Fibroblast of skin of abdomen (primary cell): ENCODE measurements at places on chromosomes 13 and 19.

GRCh38 chr19:47006496-47006895 lies 13.1 kb upstream of the NPAS1 start:
- DNase-seq, result no peak

DNA sequence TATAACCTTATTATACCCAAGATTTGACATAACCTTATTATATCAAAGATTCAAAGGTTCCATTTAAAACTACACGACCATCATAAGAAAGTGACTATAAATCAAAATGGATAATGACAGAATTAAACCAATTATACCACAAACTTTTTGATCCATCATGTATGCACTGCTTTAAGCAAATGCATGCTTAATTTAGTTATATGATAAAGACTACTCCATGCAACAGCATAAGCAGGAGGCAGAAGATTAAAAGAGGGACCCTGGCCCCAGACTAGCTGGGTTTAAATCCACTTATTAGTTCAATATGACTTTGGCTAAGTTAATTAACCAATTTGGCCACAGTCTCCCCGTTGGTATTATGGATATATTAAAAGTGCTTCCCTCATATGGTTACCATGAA lies 11.4 kb downstream of the EFNB2 start:
- DNase-seq, result no peak

- DNase-seq, result no peak
Observed at GRCh38 chr19:16069813-16070365, 6.4 kb upstream of the TPM4 start.

- DNase-seq, result peak; percentile 33
Observed at GRCh38 chr13:33312150-33312860, 26.8 kb upstream of the STARD13 start.

DNA sequence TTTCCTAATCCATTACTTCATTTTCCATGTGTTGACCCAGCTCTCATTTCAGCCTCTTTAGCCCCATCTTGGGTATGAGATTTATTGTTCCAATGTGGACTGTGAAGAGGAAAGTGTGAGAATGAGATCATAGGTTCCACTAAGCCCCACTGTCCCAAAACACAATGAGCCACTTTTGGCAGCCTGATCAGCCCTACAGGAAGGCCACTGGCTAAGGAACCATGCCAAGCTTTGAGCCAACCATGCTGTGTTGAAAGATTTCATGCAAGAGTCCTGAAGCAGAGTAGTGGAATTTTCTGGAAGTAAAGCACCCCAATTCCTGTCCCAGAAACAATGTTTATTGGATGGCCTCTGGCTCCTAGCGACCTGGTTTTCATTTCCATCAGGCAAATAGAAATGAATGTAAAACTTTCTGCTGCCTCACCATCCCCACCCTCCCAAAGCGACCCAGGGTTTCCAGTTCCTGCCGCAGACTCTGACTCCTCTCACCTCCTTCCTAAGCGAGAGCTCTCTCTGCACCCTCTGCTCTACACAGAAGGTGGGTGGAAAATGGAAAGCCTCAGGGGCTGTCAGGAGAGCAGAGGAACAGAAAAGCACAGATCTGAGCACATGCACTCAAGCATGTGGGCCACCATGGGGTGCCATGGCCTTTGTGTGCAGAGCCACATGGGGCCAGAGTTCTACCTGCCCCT lies 73.1 kb downstream of the KCTD12 start:
- no peak for DNase-seq

DNA sequence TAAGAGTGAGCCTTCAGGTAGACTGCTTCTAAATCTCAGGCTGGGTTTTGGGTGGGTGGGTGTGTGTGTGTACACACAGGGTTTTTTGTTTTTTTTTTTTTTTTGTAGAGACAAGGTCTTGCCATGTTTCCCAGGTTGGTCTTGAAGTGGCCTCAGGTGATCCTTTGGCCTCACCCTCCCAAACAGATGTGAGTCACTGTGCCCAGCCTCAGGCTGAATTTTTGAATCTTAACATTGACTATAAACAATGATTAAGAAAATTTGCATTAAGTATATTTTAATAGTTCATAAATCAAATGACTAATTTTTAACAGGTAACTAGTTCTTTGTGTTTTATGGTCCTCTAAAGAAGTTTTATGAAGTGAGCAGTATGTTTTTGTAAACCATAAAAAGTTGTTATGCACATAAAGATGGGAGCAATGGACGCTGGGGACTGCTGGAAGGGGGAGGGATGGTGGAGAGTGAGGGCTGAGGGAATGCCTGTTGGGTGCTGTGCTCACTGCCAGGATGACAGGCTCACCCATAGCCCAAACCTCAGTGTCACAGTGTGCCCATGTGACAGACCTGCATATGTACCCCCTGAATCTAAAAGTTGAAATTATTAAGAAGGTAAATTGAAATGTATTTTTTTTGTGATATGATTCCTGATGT lies 60.2 kb downstream of the ZNF136 start:
- no peak for DNase-seq

- no peak for DNase-seq
Observed at GRCh38 chr19:43984687-43985000, 656 bp downstream of the ZNF155 start.

DNA sequence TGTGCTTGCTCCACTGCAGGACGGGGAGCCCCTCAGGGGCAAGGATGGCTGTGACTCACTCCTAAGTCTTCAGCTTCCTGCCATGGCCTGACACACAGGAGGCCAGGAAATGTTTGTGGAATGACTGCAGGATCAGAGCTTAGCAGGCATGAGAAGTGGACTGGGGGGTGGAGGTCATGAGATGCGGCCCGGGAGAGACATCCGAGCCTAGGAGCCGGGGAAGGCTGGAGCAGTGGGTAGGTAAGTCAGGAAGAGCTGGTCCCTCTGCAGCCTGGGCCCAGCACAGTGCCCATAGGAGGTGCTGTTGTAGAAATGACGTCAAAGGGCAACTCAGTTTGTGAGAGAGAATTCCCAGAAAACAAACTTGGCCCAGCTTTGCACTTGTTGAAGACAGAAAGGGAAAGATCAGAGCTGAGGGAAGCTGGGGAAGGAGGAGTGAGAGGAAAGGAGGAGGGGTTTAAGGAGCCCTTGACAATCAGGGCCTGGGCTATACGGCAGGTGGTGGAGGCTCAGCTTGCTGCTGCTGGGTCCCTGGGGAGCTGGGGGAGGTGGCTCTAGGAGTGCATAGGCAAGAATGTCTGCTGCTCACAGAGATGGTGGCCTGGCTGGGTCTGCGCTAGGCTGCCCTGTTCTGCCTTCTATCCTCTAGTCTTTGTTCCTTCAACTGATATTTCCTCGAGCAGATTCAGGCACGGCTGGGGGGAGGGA lies 18.5 kb downstream of the POU2F2 start:
- DNase-seq, result peak; percentile 98

DNA sequence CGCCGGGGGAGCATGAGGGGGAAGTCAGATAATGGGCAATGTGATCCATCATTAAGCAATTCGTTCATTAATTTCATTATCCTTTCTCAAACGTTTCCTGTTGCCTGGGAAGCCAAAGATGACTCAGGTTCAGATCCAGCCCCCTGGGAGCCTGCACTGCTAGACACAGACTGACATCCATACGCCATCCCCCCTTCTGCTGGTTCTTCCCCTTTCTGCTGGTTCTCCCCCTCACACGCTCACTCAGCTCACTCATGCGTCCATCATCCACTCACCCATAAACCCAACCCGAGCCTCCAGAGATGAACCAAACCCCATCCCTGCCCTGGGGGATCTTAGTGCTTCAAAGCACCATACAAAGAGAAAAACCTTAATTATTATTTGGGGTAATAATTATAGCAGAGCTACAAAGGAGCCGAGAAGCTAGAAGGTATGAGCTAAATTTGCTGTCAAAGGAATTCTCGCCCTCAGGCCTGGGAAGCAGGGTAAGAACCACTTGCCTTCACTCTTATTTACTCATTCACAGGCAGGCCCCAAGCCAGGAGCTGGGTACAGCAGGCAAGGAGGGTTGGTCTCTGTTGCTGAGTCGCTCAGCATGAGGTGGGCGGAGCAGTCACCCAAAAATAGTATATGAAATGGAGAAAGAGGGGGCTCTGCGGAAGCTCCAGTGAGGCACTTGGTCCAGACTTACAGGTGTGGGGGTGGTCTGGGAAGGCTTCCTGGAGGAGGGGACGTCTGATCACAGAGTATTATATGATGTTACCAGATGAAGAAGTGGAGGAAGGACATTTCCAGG lies 7.0 kb upstream of the ZNF444 start:
- peak; percentile 47 for DNase-seq

DNA sequence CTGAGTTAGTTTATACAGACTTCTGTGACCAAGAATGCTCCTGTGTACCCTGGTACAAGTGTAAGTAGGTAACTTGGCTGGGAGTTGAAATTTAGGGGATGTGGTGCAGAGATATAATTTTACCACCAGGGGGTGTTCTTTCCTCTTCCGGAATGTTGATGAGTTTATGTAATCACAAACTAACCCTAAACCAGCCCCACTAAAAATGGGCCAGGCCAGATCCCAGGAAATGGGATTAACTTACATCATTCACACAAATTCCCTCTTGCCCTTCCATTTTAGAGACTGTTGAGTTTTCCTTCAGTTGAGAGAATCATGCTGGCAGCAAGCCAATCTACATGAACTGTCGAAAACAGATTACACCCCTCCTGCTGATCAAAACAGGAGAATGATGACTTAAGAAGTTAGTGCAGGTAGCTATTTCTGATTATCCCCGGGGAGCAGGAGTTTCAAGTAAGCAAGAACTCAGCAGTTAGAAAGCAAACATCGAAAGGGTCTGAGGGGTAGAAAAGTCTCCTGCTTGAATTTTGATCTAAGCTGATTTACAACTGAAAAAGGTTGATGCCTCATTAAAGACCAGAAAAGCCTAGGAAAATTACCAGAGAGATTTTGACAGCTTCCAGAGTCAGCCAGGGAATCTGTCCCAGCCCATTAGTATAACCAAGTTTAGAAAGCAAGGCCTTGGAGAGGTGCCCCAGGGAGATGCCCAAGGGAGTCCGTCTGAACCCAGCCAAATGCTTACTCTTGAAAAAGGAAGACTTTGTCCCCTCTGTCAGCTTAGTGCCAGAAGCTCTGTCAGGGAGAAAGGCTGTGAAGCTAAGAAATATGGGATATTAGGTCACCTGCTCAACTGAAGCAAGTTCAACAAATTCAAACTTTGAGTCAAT lies 32.3 kb upstream of the MED4 start:
- peak; percentile 66 for DNase-seq

DNA sequence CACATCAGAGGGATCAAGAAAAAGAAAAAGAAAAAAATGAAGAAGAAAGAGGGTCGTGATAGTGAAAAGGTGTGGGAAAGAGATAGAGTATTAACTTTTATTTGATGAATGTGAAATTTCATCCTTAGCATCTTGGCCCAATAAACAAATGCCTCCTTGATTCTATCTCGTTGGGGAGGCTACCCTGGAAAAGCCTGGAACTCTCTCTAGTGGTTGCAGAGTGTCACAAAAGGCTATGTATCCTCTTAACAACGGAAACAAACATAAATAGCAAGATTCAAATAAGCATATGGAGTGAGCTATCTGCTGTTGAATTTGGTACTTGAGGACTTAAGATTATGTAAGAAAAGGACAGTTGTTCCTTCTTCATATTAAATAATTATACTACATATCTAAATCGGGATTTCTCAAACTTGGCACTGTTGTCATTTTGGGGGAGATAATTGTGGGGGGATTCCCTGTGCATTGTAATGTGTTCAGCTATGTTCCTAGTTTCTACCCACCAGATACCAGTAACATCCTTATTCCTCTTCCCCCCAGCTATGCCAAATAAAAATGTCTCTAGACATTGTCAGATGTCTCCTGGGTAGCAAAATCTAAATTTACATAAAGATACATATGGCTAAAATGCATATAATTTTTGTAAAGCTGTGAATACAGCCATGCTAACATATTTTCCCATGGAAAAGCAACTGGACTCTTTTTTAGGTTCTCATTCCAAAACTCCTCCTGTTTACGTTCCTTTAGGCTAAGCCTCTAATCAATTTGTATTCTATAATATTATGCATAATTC lies 557.2 kb downstream of the DCT start:
- no peak for DNase-seq

DNA sequence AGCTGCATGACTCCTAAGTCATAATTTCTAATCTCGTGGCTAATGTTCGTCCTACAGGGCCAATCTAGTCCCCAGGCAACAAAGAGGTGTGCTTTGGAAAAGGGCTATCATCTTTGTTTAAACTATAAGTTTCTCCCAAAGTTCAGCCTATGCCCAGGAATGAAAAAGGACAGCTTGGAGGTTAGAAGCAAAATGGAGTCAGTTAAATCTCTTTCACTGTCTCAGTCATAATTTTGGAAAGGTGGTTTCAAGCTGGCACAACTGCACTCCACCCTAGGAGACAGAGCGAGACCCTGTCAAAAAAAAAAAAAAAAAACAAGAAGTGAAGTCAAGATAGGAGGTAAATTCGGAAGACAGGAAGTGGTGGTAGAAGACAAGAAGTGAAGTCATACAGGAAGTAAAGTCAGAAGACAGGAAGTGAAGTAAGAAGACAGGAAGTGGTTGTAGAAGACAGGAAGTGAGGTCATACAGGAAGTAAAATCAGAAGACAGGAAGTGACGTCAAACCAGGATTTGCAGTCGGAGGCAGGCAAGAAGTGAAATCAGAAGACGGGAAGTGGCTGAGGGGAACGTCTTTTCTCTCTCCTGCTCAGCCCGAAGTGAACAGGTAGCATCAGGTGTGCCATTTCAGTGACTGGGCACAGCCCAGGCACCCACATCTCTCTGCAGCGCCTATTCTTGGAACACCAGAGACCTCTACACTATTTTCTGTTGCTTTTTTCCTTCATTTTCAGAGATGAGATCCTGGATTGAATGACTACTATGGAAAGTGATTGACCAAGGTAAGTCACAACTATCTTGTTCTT lies 32.2 kb downstream of the GP6 start:
- no peak for DNase-seq

- DNase-seq, result peak; percentile 60
Observed at GRCh38 chr13:93227280-93227877, 772 bp downstream of the GPC6 start.

GRCh38 chr19:14400951-14401431 lies 18.1 kb downstream of the DDX39A start:
- no peak for DNase-seq

- no peak for DNase-seq
Observed at GRCh38 chr19:18660051-18660910, 23.2 kb upstream of the CRTC1 start.

- no peak for DNase-seq
Observed at GRCh38 chr19:2345794-2346663, 14.0 kb upstream of the TMPRSS9 start.
